ENCODE measurements at places on chromosomes 7 and 10. TPM values are rescaled to one million over a fixed set of nuclear protein-coding genes. Genes with fewer than 3 reads are reported as not detected.

GRCh38 chr10:27355918-27356573 is 115.4 kb upstream of the ACBD5 start:
- no peaks in the 10 kb centered on the region for H3K4me1 ChIP-seq
- peaks cover 8% of the 10 kb centered on the region for H3K27me3 ChIP-seq
- no peaks in the 10 kb centered on the region for H3K36me3 ChIP-seq
- no peak overlapping the region for H3K4me3 ChIP-seq

The RBP3 gene
- not detected for total RNA-seq

The HABP2 gene
- total RNA-seq = not detected

GRCh38 chr7:115851291-115851690 is 179.3 kb downstream of the TFEC start:
- H3K27me3 ChIP-seq = no peaks in the 10 kb centered on the region
- no peaks in the 10 kb centered on the region for H3K36me3 ChIP-seq
- H3K4me3 ChIP-seq = no peak overlapping the region
- peak; percentile 19 for DNase-seq
- no peak overlapping the region for H3K27ac ChIP-seq

The PWWP2B gene
- total RNA-seq = 22.9 TPM

The AIFM2 gene
- 5.9 TPM for total RNA-seq

Data from stomach (tissue), 19 donors.